Activated CD4-positive, CD25-positive, alpha-beta regulatory T cell (primary cell): ENCODE measurements at places on chromosomes 12 and 14.
A peak's percentile ranks its signal among the peaks of the same experiment; 100 is the strongest.

DNA sequence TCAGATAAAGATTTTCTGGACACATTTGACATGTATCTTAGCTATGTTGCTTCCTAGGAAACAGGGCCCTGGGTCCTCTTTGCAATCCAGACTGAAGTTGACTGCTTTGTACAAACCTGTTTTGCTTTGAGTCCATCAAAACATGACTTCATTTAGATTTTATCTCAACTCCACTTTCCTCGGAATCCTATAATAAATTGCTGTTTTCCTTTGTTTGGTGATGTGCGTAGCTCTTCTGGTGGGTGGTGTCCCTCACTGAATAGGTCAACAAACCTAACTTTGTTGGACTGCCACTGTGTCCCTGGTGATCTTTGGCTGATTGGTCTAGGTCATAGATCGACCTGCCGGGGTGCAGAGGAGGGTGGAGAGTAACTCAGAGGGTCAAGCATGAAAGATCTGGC, 735 bp upstream of the P2RX7 start:
- DNase-seq, result no peak

DNA sequence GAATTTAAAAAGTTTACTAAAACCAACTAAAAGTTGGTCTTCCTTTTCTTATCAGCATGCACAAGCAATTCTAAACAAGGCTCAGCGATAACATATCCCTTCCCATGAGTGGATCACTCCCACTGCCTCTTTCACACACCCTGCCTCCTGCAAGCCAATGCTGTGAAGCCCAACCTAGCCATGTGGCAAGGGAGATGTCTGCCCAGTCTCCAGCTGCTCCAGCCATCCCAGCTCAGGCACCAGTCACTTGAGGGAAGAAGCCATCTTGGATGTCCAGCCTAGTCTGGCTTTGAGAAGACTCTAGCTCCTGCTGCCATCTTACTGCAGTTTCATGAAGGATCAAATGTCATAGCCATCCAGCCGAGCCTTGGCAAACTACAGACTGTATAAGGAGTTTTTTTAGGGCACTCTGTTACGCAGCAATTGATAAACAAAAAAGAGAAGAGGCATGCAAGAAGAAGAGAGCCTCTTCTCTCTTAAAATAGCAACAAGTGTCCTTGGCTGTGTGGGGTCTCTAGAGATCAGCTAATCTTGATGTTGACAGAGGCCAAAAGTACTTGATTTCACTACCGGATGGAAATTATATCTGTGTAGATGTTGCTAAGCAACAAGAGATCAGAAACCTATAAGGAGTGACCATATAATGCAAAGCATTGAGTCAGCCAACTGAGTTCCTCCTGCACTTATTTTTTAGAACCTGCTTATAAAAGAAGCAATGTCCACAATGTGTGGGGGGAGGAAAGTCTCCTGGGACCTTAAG, 108.9 kb downstream of the PTCSC3 start:
- DNase-seq, result no peak

DNA sequence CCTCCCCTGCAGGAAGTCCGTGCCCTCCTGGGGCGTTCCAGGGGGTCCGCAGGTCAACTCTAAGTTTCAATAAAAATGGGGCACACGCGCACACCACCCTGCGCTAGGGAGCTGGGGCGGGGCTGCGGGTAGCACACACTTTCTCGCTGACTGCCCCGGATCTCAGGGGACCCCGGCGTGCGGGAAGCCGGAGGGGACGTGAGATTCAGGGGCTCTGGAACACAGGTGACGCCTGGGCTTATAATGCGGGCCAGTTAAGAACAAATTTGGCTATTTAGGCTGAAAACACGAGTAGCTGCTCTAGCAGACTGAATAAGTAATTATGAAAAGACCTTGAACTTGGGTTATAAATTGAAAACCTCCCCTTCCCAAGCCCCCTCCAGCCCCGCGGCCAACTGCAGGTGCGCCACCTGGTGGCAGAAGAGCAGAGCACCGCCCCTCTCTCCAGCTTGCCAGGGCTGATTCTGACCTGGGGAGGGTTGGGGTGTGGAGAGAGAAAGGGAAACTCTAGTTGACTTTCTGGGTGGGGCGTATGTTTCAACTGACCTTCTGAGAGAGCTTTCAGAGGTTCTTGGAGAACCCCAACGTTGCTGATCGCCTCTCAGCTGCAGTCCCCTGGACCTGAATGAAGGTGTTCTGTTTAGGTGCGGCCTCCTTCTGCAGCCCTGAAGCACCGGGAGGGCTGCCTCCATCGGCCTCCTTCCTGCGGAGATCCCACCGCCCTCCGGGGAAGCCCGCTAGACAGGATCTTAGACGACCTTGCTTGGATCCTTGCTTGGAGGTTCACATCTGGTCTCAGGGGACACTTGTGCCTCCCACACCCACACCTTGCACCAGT, 118.4 kb upstream of the EVL start:
- peak; percentile 21 for DNase-seq

DNA sequence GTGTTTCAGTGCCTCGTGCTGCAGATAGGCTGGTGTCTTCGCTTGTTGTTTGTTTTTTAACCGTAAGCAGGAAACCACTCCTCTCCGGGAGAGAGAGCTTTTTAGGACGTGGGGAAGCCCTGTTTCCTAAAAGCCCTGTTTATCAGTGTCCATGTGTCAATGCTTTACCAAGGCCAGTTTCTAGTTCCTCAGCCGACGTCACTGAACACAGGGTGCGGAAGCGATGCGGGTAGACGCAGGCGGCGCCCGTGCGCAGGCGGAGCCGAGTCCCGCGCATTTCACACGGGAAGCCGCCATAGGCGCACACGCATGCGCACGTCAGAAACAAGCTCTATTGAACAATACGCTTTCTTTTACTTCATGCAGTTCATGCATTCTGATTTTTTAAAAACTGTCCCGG, 79.8 kb downstream of the GLT1D1 start:
- no peak for DNase-seq
